T-helper 1 cell (primary cell): ENCODE measurements at places on chromosomes 16 and 17.
A peak's percentile ranks its signal among the peaks of the same experiment; 100 is the strongest.

DNA sequence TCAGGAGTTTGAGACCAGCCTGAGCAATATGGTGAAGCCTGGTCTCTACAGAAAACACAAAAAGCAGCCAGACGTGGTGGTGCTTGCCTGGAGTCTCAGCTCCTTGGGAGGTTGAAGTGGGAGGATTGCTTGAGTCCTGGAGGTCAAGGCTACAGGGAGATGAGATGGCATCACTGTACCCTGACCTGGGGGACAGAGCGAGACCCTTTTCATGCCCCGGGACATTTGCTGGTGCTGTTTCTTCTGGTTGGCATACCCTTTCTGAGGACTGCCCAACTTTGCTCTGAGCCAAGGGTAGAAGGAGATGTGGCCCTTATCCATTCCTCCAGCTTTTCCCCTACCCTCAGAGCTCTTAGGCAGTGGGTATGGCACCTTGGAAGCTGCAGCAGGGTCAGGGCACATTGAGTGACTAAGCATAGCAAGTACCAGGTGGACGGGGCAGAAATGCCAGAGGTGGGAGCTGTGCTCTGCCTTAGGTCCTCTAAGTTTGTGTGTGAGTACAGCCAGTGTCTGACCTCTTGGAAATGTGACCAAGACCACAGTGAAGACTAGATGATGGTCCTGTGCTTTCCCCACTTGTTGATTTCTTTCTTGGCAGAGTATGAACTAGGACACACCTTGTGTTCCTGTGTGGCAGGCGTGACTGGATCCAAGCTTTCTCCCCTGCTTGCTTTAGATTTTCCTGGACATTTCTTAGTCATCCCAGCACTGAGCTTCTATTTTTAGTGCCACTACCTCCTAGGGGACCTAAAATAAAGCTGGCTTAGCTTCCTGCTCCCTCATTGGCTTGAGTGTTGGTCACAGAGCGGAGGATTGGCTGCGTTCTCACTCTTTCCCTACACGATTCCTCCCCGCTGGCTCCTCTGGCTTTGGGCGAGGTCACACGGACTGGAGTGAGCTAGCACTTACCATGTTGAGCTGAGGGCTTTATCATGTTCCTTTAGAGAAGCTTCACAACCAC is 9.9 kb upstream of the EDC4 start:
- no peak for DNase-seq

GRCh38 chr17:16381496-16381820 is 567 bp downstream of the UBB start:
- DNase-seq = peak; percentile 14

DNA sequence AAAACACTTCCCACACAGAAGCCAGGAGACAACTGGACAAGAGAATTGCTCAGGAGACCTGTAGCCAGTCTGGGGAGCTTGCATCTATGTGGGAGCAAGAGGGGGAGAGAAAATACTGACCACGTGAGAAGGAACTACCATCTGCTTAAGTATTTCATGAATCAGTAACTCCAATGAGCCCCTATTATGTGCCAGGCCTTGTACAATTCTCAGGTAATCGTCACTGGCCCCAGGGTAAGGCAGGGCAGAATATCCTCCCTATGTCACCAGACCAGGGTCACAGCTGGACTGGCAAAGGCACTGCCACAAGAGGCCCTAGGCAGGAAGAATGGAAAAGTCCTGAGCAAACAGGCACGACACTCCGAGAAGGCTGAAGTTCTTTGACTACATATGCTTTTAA is 25.9 kb downstream of the USP7 start:
- no peak for DNase-seq

- DNase-seq = no peak
Measured at GRCh38 chr17:10050597-10051101, 145.6 kb upstream of the RCVRN start.

- DNase-seq = no peak
Measured at GRCh38 chr16:71626858-71627213, 852 bp downstream of the MARVELD3 start.

DNA sequence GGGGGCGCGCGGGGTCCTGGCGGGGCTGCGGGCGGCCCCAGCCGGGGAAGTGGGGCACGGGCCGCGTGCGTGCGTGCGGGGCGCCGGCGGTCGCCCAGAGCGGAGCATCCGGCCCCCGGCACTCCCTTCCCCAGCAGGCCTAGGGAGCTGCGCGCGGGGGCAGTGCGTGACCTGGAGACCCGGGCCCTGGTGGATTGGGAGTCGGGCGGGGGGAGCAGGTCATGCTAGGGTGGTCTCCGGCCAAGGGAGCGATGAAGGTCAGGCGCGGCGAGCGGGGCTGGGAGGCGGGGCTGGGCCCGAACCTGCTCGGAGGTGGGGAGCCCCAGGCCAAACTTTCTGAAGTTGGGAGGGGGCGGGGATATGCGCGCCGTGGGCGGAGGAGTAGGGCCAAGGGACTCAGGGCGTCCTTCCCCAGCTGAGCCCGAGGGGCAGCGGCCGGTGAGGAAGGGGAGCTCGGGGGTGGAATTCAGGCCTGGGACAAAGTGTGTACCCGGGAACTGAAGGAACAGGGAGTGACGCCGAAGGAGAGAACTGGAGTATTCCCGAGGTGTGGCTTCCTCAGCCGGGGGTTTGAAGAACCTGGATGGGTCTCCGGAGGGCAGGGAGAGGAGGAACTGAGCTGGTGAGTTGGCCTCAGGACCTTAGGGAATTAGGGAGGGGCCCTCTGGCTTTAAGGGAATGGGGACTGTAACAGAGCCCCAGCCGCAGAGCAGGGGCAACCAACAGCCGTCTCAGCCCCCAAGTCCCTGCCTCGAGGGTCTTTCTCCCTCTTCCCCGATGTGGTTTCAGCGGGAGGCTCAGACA is 589 bp downstream of the XYLT2 start:
- DNase-seq = no peak

- peak; percentile 53 for DNase-seq
Measured at GRCh38 chr16:81616321-81617020, 162.6 kb upstream of the PLCG2 start.
